ENCODE measurements at places on chromosomes 12 and 14.
A peak's percentile ranks its signal among the peaks of the same experiment; 100 is the strongest.

DNA sequence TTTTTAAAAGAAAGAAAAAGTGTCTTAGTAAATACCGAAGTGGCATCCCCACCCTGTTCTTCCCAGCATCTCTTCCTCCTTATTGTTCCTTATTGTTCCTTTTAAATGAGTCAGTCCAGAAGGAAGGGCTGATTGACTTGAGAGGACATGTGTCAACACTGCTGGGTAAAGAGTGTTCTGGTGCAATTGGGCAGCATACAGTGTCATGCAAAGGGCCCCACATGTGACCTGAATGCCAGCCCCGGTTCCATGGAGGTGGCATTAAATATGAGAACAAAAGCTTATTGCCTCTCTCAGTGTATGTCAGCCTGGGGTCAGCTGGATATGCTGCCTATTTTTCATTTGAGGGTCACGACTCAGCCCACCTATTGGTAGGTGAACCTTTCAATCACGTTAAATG is 58.9 kb upstream of the RIC8B start:
- no peak for DNase-seq

GRCh38 chr14:100074431-100075100 is 9.3 kb downstream of the EVL start:
- DNase-seq, result no peak

GRCh38 chr12:105804591-105805265 is 334.0 kb downstream of the NUAK1 start:
- DNase-seq, result no peak

- no peak for DNase-seq
Observed at GRCh38 chr12:98419795-98420404, 95.5 kb upstream of the TMPO start.

DNA sequence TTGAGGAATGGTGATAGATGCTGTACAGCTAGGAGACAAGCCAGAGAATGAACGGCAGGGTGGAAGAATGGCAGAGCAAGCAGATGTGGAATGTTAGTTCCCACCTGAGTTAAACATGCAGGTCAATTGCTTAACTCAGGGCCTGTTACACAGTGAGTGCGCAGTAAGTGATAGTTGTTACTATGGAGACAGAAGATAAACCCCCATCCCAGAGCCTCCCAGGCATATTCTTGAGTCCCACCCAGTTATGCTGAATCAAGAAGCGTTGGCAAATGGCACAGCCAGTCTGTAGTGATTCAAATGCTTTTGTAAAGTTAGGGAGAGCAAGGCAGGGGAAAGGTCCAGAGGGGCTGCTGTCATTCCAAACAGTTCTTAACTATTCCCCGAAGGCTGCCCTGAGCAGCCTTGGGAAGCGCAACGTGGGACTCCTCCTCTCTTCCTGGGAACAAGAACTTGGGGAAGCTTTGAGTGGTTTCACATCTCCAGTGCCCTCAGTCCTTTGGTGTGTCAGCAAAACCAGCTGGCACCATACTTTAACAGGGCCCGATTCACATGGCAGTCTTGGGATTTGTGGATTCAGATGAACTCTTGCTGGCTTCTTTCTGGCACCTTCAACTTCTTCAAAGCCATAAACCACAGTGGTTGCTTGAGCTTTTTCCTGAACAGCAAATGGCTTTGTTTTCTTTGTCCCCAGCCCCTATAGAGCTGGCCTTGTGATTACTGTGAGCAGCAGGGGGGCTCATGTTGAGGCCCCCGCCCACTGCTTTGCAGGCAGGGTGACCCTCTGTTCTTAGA is 66.4 kb downstream of the PPM1A start:
- no peak for DNase-seq

- DNase-seq, result no peak
Observed at GRCh38 chr14:22097586-22098292, 424.1 kb upstream of the OR4E1 start.

DNA sequence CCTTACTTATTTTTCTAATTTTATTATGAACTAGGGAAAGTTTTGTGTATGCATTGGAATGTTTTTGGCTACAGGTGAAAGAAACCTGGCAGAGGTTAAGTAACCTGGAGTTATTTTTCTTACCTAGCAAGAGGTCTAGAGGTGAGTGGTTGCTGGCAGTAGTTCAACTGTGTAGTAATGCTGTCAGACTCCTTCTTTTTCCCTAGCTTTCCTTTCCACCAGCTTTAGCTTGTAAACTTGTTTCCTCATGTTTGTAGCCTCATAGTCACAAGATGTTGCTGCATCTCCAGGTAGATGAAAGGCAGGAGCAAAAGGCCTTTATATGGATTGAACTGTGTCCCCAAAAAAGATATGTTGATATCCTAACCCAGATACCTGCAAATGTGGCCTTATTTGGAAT is 105.1 kb upstream of the AMIGO2 start:
- DNase-seq, result no peak

GRCh38 chr12:93925585-93926205 is 222.7 kb upstream of the PLXNC1 start:
- no peak for DNase-seq

GRCh38 chr12:13428538-13429265 is 232.2 kb downstream of the EMP1 start:
- DNase-seq, result no peak

GRCh38 chr14:67584978-67585377 is 15.1 kb downstream of the PIGH start:
- no peak for DNase-seq

- no peak for DNase-seq
Observed at GRCh38 chr12:3004655-3005565, 45.7 kb downstream of the TEAD4 start.

DNA sequence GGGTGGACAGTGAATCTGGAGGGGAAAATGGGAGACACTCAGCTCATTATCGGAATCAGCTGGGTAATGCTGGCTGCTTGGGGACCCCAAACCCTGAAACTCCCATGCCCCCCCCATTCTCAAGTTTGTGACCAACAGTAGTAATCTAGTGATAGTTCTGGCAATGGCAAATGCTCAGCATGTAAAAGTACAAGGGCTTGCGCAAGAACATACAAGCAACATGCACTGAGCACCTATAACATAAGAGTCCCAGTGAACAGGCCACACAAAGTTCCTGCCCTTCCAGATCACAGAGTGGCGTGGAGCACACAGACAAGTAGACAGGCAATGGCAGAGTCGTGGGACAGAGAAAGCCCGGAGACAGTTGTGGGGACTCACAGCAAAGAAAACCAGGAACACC is 407.9 kb downstream of the MED13L start:
- DNase-seq, result no peak

DNA sequence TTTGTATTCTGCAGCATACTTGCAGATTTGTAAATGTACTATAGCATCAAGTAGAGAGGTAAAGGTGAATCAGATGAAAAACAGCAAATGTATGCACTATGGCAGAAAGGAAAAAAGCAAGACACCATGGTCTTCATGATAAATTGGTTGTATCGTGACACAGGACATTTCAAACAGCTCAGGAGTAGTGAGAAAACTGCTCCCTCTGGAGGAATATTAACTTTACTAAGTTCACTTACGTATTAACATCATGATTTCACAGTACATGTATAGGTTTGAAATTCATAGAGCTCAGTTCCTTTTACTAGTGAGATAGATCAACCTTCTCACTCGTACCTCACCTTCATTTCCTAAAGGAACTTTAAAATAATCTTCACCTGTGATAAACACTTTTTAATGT is 6.5 kb downstream of the MBIP start:
- DNase-seq, result no peak

DNA sequence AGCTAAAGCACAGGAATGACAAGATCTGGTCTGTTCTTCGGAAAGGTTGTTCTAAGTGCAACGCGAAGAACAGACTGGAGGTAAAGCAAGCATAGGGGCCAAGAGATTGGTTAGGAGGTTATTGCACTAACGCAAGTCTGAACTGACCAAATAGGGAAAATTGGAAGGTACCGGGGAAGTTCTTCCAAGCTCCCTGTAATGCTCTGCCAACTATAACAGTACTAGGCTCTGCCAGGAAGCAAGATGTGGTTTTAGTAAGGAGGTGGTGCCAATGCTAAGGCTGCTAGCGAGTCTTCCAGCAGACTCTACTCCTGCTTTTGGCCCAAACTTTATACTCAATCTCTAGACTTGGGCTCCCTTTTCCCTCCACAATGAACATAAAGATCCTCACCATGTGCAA is 138.6 kb downstream of the PAWR start:
- no peak for DNase-seq

- no peak for DNase-seq
Observed at GRCh38 chr14:97074856-97075255, 277.7 kb downstream of the VRK1 start.

GRCh38 chr12:127542931-127543330 is 724.0 kb upstream of the TMEM132C start:
- DNase-seq, result no peak

- DNase-seq, result no peak
Observed at GRCh38 chr14:23933108-23933741, 20.3 kb upstream of the DHRS4 start.

- no peak for DNase-seq
Observed at GRCh38 chr12:46669720-46670119, 156.1 kb downstream of the SLC38A4 start.

DNA sequence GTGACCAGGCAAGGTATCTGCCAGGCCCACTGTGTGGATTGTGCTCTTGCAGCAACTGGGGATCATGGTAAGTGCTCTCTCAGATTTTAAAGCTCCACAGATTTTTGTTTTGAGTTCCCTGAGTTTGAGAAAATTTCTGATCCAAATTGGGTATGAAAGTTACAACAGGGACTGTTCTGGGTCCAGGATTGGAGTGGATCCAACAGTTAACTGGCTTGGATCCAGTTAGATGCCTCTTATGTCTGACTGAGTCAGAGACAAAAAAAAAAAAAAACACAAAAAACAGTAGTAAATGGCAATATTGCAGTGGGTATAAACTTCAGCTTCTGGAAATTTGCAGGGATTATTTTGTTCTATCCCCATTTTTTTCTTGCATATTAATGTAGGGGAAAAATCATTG is 598.8 kb downstream of the C12orf50 start:
- DNase-seq, result no peak

GRCh38 chr12:23862701-23863100 is 86.8 kb downstream of the SOX5 start:
- DNase-seq, result no peak

DNA sequence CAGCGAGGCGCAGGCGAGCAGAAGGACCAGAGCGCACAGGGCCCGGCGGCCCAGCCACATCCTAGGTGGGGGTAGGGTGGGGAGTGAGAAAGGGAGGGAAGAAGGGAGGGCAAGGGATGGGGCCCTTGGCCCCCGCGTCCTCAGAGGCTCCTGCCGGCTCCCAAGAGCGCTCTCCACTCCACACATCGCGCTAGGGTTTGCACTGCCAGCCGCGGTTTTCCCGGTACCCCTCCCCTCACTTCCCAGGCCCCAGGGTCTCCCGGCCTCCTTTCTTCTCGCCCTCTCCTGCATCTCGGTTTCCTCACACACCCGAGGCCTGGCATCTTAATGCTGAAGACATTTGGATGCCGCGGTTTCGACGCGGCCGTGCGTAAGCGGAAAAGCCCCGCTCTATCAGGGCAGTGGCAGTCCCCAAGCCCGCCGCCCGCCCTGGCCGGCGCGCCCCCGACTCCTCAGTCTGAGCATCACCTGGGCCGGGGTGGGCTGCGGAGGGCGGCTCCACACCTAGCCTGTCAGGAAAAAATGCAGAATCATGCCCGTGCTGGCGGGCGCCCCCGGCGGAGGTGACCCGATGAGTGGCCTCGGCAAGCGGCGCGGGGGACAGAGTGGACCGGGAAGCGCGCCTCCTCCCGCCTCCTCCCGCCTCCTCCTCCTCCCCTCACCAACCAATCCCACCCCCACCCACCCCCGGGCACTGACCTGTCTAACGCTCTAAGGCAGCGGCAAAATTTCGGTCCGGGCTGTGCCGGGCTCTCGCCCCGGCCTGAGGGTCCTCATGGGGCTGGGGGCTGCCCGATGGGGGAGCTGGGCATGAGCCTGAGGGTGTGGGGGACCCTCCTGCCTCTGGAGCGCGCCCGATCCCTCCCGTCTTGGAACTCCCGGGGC is 686 bp downstream of the B4GALNT1 start:
- no peak for DNase-seq

GRCh38 chr12:15477761-15478160 is 155.5 kb downstream of the PTPRO start:
- no peak for DNase-seq

DNA sequence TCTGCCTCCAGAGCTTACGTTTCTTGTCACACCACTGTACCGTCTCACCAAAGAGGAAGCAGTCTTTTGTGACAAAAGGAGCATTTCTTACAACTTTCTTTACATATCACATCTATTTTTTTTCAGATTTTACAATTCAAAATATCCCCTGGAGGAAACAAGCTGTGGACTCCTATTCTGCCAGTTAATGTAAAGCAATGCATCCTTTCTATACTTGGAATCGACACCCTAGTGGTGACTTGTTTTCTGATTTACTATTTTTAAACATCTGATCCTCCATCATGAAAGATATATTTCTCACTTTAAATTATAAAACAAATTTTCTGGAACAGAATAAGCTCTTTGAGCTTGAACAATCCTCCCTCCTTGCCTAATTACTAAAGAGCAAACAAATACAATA is 34.8 kb downstream of the AICDA start:
- no peak for DNase-seq

- no peak for DNase-seq
Observed at GRCh38 chr14:89356496-89356895, 60.5 kb downstream of the FOXN3 start.

GRCh38 chr12:127711108-127711507 is 555.9 kb upstream of the TMEM132C start:
- no peak for DNase-seq

DNA sequence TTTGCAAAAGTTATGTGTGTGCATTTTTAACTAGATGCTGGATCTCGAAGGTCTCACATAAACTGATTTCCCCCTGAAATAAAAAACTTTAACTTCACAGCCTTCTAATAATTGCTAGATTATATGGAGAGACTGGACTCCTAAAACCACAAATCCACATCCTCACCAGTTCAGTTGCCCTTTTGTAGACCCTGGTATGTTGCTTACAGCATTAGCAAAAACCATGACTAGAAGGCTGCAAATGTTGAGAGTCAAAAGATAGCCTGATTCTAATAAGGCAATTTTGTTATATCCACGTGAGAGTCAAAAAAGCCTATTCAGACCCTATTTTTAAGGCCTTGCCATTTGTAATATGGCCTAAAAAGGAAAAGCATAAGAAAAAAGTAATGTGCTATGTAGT is 37.4 kb downstream of the RASSF8 start:
- no peak for DNase-seq

- DNase-seq, result no peak
Observed at GRCh38 chr12:2083561-2083960, 30.8 kb downstream of the CACNA1C start.

DNA sequence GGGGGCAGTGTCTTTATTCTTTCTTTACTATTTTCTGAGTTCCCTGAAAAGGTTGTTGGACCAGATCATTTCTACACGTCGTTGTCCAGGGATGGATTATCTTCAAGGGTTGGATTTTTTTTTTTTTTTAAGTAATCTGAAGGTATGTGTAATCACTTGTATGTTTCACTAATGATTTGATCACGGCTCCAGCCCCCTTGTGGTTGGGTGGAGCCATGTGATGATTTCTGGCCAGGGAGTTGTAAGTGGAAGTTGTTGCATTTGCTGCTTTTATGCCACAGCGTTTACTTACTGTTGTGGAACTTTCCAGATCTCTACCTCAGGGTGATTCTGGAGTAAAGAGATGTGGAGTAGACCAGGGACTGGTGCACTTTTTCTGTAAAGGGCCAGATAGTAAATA is 390.3 kb downstream of the AACS start:
- no peak for DNase-seq

GRCh38 chr14:23532658-23533057 is 18.9 kb downstream of the ZFHX2 start:
- no peak for DNase-seq

- DNase-seq, result peak; percentile 38
Observed at GRCh38 chr12:130747867-130748740, 32.0 kb upstream of the RIMBP2 start.
